ENCODE measurements at places on chromosomes 5 and 9.

DNA sequence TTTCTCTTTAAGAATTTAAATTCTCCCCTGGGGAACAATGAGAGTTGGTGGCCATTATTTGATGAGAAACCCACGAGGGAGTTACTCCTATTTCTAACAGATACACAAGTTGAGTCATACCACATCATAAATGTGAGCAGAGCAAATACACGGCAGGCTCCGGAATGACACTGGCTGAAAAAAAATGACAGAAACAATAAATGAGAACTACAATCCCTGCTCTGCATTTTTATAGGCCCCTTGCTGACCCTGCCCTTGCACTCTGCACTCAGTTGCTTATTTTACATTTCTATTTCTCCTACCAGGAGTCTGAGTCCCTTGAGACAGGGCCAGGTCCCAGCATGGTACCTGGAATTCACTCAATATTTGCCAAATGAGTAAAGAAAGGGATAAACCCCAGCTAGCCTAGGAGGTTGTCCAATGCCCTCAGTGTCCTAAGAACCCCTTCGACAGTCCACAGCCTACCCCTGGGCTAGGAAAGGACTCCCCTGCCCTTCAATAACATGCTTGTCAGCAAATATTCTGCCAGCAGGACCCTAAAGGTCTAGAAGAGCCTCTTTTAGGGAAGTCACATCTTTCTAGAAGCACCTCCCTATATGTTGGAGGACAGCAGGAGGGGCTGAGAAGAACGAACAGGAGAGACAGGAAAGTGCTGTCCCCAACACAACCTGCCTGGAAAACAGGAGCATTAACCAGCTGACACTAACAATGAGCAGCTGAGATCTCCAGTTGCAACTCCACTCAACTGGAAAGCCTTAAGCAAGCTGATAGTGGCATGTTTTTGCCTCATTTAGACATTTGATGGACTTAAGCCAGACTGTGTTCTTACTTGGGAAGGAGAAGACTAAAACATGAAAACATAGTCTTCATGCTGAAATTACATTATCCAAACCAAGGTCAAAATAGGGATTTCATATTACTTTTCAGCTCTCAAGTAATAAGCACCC, 191.2 kb downstream of the ACTL7B start:
- DNase-seq, result no peak

- no peak for DNase-seq
Measured at GRCh38 chr9:89431930-89432725, 65.8 kb downstream of the SEMA4D start.

DNA sequence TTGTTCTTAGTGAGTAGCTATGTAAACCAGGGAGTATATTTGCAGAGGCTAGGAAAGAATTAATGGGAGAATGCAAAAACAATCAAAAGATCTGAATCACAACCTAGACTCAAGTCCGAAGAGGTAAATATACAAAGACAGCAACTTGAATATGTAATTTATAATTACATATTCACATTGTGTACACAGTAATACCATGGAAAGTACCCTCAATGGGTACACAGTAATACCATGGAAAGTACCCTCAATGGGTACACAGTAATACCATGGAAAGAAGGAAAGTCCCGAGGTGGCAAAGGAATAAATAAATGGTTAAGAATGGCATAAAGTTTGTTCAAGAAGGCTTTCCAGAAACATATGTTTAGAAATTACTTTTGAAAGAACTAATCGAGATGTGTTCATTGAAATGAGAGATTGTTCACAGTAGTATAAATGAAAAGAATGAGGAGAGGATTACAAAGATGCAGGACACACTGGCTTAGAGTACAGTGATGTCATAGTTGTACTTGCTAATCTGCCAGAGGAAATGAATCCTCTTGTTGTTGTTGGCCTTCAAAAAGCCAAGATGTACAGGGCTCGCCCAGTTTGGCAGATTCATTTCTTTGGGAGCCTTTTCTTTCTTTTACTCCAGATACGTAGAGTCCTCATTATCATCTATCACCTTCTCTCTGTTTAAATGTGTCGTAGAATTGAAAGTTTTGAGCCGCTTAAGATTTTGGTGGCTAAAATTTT, 116.0 kb downstream of the UNC13B start:
- DNase-seq, result no peak

DNA sequence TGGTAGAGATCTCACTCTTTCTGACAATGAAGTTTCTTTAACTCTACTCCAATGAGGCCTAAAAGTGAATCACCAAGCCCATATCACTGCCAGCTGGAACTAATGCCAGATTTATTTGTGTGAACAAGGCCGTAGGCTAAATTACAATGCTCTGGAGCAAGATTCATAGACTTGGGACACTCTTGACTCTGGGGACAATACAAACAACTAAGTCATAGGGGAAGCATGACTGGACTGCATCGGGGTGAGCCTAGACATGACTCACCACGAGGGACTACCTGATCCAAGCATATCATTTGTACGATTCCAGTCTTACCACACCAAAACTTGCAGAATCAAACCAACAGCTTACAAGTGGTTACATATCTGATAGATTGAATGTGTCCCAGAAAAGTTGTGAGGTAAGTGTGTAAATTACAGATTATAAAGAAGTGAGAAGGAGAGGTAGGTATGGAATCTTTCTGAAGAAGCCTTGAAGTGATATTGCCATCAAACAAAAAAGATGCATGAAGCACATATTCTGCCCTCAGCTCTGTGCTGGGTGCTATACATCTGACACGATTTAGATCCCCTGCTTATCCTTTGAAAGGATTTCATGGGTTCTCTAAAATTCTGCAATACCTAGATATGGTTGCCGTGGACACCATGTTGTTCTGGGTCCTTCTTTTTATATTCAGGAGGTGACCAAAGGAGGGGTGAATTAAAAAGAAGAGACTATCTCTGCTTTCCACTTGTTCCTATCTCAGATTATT, 199.3 kb upstream of the PDE4D start:
- no peak for DNase-seq

GRCh38 chr5:130496215-130496614, 592.0 kb downstream of the CHSY3 start:
- no peak for DNase-seq

GRCh38 chr9:34636791-34637355, 714 bp downstream of the SIGMAR1 start:
- DNase-seq, result no peak

DNA sequence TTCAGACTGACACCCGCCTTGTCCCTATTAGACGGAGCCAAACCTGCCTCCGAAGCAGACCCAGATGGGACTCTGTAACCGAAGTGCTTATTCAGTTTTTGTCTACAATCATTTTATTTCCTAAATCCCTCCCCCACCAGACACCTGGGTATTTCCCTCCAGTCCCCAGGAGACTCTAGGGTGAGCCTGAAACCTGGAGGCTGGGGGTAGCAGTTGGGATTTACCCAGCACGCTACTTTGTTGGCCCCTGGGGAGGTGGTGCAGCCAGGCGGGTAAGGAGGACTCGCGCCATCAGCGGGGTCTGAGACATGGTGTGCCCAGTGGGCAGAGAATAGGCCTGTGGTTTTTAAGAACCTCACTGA, 1.3 kb upstream of the LHX2 start:
- no peak for DNase-seq

GRCh38 chr9:135494791-135495559, 5.5 kb upstream of the MRPS2 start:
- DNase-seq, result no peak

DNA sequence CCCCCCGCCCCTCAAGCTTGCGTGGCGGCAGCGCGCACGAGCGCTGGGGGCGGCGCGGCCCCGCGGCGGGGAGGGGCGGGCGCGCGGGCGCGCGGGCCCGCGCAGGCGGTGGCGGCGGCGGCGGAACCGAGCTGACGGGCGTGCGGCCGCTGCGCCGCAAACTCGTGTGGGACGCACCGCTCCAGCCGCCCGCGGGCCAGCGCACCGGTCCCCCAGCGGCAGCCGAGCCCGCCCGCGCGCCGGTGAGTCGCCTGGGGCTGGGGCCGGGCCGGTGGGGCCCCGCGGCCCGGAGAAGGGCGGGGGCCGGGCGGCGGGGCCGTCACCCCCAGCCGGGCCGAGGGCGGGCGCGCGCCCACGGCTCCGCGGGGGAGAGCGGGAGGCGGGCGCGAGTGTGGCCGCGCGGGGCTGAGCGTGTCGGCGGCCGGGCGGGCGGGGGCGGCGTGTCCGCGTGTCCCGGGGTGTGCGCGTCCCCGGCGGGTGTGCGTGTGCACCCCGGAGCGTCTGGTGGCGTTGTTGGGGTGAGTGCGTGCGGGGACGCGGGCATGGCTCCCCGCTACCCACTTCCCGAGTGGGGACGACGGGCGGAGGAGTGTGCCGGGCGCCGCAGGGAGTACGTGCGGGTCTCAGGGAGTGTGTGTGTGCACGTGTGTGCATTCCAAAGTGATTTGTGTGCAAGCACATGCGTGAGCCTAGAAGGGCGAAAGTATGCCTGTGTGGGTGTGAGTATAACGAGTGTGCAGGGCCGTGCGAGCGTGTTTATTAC, at the start of gene NEK6:
NEK6 (plus strand) TSS at position 106 of the 763 bp plus-strand sequence. CDS start 44,016 bp downstream, outside the sequence.
- peak; percentile 81 for DNase-seq

- peak; percentile 11 for DNase-seq
Measured at GRCh38 chr5:88203981-88204750, 64.5 kb downstream of the TMEM161B start.

GRCh38 chr5:179418972-179419371, 73.7 kb upstream of the ADAMTS2 start:
- DNase-seq, result no peak

DNA sequence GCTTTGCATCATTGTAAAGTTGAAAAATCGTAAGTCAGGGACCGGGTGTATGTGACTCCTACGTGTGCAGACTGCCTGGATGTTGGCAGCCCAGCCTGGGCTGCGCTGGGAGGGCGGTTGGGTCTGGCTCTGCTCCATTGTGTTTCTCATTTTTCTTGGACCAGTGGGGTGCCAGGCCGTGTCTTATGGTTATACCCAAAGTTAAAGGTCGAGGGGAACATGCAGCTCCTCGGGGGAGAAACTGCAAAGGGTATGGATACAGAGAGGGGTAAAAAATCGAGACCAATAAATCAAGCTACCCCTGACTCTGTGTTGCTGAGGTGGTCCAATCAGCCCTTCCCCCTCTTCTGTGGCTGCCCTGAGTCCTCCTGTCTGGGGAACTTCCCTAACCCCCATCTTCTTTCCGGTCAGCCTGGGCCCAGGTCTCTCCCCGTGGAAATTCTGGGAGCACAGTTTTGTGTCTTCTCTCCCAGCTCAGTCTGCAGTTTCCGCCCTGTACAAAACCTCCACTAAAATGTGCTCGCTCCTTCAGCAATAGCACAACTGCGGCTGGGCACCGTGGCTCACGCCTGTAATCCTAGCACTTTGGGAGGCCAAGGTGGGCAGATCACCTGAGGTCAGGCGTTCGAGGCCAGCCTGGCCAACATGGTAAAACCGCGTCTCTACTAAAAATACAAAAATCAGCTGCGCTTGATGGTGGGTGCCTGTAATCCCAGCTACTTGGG, 34.1 kb upstream of the UNC5A start:
- no peak for DNase-seq

GRCh38 chr9:123604861-123605260, 248.9 kb downstream of the CRB2 start:
- no peak for DNase-seq

DNA sequence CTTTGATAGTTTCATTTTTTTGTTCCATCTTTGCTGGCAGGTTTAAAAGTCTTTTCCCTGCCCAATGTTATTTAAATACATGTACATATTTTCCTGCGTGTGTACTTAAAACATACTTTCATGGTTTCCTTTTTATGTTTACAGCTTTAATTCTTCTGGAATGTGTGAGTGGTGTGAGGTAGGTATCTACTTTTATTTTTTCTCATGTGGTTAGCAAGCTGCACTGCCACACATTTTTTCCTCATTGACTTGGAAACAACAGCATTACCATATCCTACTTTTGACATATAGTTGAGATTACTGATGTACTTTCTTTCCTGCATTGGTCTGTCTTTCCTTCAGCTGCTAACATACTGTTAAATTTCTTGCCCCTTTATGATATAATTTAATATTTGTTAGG, 51.4 kb upstream of the COL15A1 start:
- no peak for DNase-seq

Data from iPS-NIHi11 (cell line).